ENCODE measurements at places on chromosomes 2 and 18.

- no peak for DNase-seq
These were observed 196.5 kb downstream of the LNPK start for GRCh38 chr2:175805442-175806124.

GRCh38 chr2:216082805-216083204, 1.1 kb downstream of the TMEM169 start:
- DNase-seq = no peak

GRCh38 chr2:234764372-234764771, 187.4 kb upstream of the SH3BP4 start:
- DNase-seq = no peak

GRCh38 chr2:27212626-27213471, 781 bp upstream of the SLC5A6 start:
- DNase-seq = no peak

DNA sequence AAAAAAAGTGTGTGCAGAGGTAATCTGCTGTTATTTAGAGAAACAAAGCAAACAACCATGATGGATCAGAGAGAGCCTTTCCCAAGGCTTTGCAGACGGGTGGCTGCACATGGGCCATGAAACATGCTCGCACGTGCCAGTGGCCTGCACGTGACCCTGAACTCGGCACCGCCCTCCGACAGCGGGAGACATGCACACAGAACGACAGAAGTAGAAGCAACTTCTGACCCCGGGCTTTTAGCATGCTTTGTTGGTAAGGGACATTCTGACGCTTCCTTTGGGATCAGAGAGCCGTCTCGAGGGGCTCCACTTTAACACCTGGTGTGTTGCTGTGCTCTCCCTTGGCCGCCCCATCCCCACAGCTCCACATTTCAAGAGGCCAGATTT, 112.5 kb downstream of the KCNF1 start:
- no peak for DNase-seq

DNA sequence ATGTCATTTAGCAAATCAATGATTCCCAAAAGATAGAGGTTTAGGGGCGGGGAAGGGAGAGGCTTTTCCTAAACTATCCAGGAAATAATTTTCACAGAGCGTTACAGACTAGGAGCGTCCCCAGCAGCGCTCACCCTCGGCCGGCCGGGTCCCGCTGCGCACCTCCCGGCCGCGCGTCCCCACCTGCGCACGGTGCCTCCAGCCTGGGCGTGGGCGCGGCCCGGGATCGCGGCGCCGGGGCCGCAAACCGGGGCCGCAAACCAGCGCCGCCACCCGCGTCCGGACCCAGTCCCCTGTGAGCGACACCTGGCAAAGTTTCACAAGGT, 684 bp upstream of the ZCCHC2 start:
- no peak for DNase-seq

All from AG04449 (cell line).